ENCODE measurements at places on chromosomes 4 and X.

GRCh38 chr4:30586850-30587249, 133.3 kb upstream of the PCDH7 start:
- DNase-seq = no peak

DNA sequence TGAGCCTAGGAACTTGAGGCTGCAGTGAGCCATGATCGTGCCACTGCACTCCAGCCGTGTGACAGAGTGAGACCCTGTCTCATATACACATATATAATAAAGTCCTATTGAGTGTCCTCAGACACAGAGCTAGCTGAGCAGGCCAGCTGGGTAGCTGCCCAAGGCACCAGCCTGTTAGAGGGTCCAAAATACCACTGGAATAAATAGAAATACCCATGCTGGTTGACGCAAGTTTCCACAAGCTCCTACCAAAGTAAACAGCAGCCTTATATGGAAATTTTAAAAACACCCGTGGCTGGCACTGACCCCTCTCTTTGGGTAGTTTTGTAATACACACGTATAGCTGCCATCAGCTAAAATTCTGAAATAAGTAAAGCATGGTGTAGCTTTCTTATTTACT, 348.6 kb downstream of the BCOR start:
- DNase-seq = no peak

GRCh38 chr4:187449702-187450101, 545.9 kb upstream of the ZFP42 start:
- no peak for DNase-seq

GRCh38 chr4:45423896-45424295, 697.5 kb upstream of the GNPDA2 start:
- DNase-seq = no peak

DNA sequence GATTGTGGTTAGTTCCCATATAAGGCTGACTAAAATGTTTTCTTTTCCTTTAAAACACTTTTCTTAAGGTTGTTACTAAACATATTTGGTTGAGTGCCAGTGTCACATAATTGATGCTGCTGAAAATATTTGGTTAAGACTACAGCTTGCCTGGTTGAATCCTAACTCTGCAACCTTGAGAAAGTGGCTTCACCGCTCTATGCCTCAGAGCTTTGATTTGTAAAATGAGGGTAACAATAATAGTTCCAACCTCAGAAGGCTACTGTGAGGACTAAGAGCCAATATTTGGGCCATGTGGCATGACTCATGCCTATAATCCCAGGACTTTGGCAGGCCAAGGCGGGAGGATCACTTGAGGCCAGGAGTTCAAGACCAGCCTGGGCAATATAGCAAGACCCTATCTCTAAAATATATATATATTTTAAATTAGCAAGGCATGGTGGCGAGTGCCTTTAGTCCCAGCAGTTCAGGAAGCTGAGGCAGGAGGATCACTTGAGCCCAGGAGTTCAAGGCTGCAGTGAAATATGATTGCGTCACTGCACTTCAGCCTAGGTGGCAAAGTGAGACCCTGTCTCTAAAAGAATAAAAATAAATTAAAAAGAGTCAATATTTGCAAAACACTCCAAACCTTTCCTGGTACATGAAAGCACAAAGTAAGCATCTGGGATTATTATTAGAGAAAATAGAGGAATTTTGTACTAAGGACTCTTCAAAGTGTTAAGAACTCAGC, 7.1 kb upstream of the NEIL3 start:
- DNase-seq = no peak

GRCh38 chr4:48710446-48711209, 69.5 kb downstream of the FRYL start:
- no peak for DNase-seq

DNA sequence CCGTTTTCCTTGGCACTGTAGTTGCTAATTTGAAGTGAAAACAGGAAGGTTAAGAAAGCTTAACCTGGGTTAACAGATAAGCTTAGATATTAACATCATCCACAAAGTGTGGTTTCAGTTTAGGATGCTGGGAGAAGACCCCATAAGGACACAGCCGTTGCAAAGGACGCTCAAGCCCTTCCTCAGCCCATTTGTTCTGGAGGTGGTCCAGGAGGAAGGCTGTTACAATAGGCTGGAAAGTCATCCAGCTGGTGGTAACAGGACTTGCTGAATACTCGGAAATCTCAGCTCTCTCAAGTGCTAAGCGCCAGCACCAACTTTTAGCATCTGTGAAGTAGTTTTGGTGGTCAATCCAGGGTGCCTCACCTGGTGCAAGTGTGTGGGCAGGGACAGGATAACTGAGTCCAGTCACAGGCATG, 14.2 kb downstream of the CHST7 start:
- peak; percentile 22 for DNase-seq

DNA sequence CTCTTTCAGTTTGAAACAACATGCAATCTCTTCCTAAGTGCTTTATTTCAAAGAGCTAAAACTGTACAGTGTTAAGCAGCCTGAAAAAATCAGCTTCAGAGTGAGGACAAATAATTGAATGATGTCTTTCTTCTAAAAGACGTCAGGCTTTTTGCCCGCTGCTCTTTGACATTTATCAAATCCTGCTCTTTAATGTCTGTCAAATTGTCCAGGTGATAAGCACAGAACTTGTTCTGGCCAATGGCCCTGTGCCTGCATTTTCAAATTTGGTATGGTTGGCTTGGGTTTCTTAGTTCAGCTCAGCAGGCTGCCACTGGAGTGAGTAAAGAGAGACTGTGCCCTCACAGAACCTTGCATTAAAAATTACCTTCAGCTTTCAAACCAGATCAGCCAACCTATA, 712.9 kb upstream of the LCORL start:
- DNase-seq = no peak

DNA sequence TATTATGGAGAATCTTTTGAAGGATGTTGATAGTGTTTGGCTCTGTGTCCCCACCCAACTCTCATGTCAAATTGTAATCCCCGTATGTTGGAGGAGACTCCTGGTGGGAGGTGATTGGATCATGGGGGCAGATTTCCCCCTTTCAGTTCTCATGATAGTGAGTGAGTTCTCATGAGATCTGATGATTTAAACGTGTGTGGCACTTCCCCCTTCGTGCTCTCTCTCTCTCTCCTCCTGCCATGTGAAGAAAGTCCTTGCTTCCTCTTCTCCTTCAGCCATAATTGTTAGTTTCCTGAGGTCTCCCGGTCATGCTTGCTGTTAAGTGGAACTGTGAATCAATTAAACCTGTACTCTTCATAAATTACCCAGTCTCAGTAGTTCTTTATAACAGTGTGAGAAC, 166.1 kb upstream of the NUDT6 start:
- DNase-seq = no peak

GRCh38 chr4:91598696-91599095, 705.1 kb upstream of the GRID2 start:
- no peak for DNase-seq

DNA sequence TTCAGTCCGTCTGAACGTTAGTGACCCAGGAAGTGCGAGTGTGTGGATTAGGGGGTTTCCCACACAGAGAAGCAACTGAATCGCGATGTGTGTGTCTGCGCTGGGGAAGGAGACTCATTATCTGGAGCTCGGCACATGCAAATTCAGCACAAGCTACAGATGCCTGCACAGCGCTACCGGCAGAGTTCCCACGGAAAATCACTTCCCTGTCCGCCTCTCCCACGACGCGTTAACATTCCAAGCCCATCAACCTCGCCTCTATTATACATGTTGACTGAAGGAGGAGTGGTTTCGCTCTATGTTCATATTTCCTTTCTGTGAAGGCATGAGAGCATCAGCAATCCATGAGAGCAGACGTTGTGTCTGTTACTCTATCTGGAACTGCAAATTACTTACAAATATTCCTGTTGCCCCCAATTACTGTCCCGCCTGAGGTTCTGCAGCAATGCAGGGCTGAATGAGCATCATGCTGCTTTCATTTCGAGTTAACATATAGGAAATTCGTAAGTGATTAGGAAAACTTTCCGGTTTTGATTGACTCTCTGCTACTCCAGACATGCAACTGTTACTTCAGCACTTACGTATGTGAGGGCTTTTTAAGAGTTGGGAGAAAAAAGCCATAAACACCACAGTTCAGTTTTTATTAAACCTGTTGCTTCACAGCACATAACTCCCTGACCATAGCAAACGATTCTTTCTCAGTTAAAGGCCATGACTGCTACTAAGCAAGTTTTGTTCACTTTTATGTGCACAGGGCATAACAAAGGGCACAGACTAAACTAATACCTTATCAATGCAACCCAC, 15.0 kb upstream of the MTNR1A start:
- no peak for DNase-seq

DNA sequence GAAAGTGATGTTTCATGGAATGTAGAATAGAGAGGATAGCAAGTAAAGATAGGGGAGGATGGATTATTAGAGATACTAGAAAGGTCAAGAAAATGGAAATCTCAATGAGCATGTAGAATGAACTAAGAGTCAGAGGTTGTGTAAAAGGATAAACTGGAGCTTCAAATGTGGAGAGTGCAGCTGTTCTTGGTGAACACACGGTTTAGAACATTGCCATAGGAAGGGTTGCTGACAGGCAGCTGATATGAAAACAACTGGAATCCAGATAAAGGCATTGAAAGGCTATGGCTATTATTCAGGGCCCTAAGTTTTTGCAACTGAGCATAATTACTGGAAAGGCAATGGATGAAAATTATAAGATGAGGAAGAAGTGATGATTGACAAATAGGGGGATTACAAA, 239.6 kb upstream of the VEGFC start:
- no peak for DNase-seq

- DNase-seq = no peak
These were observed 5.5 kb downstream of the CASP3 start for GRCh38 chr4:184643731-184644130.

- no peak for DNase-seq
These were observed 424.6 kb downstream of the PABPC4L start for GRCh38 chr4:133776961-133777360.

DNA sequence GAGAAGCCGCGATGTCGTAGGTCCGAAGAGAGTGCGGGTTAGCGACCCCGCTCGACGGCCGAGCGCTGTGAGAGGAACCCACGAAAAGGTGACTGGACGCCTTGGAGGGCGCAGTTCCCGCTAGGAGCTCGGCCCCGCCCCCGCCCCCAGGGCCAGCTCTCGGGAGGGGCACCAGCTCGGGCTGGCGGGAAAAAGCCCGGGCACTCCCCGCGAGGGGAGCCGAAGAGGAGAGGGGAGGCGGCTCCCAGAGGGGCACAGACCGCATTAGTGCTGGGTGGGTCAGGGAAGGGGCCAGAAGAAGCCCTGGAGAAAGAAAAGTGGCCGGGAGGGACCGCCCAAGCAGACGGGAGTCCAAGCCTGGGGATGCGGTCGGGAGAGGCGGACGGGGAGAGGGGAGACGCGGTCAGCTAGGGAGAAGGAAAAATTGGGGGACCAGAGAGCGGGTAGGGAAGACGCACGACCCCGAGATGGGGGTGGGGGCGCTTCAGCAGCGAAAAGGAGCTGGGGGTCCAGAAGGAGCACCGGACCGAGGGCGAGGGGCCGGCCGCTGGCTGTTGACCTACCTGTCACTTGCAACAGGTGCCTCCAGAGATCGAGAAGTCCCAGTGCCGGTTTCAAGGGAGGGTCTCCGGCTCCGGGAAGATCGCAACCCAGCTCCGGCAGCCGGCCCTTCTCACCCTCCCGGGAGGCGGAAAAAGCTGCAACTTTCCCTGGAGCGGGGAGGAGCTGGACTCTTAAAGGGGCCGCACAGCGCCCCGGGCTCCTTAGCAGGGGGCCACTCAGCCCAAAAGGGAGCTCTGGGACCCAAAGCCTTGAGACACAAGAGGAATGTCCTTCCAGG, at the start of gene SYTL4:
Gene SYTL4 (minus strand): TSS at position 681 of the 841 bp plus-strand sequence. CDS start 30,084 bp downstream, outside the sequence.
- DNase-seq = peak; percentile 21

- DNase-seq = peak; percentile 77
These were observed 47.9 kb downstream of the COX18 start for GRCh38 chr4:73021634-73022033.

- DNase-seq = no peak
These were observed 205.1 kb downstream of the RASL11B start for GRCh38 chr4:53067125-53067802.

- no peak for DNase-seq
These were observed 2127.3 kb downstream of the PCDH7 start for GRCh38 chr4:32847461-32847860.

Data from common myeloid progenitor, CD34-positive (primary cell).